ENCODE measurements at places on chromosomes 3 and 15.

DNA sequence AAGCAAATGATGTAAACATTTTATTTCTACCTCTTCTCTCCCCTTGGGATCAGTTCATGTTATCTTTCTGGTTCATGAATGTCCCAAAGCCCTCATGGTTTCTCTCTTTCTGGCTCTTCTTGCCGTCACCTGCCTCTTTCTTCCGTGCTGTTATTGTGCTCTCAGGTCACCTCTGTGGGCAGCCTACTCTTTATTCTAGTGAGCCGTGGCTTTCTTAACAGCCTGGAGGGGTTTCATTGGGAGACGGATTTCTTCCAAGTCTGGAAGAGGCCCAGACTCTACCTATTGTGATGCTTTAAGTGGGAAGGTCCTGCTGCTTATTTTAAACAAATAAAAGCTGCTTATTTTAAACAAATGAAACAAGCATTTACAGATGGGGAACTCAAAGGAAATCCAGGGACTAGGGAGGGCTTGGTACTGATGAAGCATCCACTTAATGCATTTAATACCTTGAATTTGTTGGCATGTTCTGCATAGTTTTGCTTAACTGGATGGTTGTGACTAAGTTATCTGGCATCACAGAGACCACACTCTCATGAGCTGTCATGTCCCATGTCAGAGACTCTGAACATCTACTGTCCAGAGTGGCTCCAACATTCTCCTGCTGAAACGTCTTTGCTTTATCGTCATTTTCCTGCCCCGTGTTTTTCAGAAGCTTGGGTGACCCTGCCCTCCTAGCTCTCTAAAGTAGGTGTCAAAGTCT lies 443.3 kb downstream of the GABRG3 start:
- no peak for DNase-seq

- DNase-seq = no peak
Measured at GRCh38 chr3:188789251-188789650, 382.5 kb upstream of the TPRG1 start.

DNA sequence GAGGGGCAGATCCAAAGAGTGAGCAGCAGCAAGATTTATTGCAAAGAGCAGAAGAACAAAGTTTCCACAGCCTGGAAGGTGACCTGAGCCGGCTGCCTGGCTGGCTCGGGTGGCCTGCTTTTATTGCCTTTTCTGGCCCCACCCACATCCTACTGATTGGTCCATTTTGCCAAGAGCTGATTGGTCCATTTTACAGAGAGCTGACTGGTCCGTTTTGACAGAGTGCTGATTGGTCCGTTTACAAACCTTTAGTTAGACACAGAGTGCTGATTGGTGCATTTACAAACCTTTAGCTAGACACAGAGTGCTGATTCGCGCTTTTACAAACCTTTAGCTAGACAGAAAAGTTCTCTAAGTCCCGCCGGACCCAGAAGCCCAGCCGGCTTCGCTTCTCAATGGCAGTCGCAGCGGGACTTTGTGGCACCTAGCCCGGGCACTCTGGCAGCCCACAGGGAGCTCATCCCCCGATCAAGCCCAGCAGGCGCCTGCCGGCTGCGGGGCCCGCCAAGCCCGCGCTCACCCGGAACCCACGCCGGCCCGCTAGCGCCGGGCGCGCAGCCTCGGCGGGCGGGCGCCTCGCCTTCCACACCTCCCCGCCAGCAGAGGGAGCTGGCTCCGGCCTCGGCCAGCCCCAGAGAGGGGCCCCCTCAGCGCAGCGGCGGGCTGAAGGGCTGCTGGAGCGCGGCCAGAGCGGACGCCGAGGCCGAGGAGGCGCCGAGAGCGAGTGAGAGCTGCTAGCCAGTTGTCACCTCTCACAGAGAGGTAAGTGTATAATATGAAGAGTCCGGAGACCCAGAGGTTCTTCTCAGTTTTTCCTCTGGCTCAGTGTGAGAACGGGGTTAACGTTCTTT lies 339.2 kb downstream of the CHL1 start:
- no peak for DNase-seq

DNA sequence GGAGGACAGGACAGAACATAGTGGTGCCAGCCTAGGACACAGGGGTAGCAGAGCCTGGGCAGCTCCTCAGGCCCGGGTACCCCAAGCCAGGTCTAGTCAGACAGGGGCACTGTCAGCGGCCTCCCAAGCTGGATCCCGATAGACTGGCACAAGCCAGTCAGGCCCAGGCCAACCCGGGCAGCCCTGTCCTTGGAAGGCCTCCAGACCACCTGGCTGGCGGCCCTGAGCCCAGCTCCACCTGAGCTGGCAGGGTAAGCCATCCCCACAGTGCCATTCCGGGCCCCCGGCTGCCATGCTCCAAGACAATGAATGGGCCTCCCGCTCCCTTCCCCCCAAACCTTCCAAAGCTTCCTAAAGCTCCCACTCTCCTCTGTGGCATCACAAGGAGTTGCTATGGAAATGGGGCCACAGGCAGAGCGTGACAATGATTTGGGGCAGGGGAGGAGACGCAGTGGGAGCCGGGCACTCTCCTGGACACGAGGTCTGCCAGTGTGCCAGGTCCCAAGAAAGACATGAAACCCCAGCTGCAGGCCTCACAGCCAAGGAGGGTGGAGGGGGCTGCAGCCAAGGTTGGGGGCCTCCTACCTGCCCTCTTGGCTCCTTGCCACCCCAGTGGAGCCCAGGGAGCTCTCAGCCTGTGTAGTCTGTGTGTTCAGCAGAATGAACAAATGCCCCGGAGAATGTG lies 165.6 kb upstream of the LINGO1 start:
- DNase-seq = no peak

- DNase-seq = peak; percentile 30
Measured at GRCh38 chr15:78930577-78931388, 14.1 kb downstream of the CTSH start.

GRCh38 chr3:178271740-178272387 lies 264.4 kb upstream of the KCNMB2 start:
- DNase-seq = no peak

DNA sequence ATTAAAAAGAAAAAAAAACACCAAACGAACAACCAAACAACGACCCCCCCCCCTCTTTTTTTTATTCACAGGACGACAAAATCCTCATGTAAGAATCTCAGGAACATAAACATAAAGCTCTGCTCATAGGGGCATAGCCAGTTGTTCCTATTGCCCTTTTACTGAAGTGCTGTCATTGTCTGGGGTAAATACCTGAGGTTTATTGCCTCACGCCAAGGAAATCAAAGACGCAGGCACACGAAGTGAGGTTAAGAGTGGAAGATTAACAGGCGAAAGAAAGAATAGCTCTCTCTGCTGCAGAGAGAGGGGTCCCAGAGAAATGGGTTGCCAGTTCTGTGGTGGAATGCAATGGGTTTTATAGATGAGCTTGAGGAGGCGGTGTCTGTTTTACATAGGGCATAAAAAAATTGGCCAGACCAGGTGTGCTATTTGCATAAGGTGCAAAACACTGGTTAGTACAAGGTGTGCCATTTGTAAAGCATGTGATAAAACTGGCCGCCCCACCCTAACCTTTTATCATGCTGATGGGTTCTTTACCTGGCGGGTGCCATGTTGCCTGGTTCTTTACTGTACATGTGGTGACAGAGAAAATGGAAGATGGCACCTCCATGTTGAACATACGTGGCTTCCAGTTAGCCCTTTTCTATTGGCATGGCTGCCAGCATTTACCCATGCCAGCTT lies 257.6 kb upstream of the ZPLD1 start:
- DNase-seq = no peak

DNA sequence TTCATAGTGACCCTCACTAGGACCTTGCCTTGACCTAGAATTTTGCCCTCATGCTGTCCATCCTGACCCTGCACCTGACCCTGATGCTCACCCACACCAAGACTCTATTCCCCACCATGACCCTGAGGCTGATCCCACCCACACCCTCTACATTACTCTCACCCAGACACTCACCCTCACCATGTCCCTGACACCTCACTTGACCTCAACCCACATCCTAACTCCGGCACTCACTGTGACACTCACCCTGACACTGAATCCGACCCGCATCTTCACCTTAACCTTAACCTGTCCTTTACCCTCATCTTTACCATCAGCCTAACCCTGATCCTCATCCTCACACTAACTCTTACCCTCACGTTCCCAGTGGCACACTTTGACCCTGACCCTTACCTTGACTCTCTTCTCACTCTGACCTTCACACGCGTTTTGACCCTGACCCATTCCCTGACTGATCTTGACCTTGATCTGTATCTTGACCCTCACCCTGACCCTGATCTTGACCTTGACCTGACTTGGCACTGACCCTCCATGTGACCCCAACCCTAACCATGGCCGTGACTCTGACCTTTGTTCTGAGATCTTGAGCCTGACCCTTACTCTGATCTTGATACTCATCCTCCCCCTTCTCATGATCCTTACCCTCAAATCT lies 22.2 kb upstream of the SLC25A26 start:
- no peak for DNase-seq

DNA sequence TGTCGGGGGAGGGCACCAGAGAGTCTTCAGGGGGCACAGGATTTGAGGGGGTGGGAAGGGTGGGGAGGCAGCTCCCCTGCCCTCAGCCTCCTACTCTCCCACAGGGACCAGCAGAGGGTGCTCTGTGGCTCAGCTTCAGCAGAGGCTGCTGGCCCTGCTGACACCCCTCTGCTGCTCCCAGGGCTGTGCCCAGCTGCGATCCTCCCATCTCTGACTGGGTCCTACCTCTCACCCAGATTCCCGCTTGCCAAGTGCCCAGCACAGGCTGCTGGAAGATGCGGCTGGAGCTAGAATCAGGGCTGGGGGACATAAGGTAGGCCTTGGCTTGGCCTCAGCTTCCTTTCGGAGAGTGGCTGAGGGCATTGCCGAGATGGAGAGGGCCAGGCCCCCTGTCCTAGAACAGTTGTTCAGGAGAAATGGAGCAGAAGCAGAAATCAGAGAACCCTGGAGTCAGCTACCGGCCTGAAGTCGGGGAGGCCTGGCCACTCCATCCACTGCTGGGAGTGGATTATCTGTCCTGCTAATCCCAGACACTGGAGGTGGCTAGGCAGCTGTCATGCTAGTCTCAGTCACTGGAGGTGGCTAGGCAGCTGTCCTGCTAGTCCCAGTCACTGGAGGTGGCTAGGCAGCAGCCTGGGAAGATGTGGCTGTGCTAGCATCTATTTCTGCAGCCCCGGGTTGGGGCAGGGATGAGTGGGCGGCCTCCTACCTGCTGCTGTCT lies 3.9 kb downstream of the GRM2 start:
- DNase-seq = no peak

- no peak for DNase-seq
Measured at GRCh38 chr15:41981371-41982132, 9.2 kb upstream of the EHD4 start.

GRCh38 chr3:124383051-124383450 lies 347.2 kb upstream of the UMPS start:
- no peak for DNase-seq

- DNase-seq = no peak
Measured at GRCh38 chr3:98890965-98891910, 10.3 kb downstream of the DCBLD2 start.

DNA sequence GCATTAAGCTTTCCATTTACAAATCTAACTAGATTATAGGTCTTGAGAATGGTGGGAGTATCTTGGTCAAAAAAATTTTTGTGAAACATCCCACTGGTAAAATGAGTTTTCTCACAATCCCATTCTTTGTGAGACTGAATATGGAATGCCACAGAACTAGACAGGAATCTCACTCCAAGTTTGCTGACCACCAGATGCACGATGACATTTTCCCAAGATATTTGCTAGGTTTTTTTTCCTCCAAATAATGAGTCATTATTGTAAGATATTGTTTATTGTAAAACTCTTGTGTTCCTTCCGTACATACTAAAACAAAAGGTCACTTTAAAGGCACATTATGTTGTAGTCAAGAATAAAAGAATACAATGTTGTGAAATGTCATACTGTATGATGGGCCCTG lies 53.9 kb downstream of the COPS2 start:
- no peak for DNase-seq

DNA sequence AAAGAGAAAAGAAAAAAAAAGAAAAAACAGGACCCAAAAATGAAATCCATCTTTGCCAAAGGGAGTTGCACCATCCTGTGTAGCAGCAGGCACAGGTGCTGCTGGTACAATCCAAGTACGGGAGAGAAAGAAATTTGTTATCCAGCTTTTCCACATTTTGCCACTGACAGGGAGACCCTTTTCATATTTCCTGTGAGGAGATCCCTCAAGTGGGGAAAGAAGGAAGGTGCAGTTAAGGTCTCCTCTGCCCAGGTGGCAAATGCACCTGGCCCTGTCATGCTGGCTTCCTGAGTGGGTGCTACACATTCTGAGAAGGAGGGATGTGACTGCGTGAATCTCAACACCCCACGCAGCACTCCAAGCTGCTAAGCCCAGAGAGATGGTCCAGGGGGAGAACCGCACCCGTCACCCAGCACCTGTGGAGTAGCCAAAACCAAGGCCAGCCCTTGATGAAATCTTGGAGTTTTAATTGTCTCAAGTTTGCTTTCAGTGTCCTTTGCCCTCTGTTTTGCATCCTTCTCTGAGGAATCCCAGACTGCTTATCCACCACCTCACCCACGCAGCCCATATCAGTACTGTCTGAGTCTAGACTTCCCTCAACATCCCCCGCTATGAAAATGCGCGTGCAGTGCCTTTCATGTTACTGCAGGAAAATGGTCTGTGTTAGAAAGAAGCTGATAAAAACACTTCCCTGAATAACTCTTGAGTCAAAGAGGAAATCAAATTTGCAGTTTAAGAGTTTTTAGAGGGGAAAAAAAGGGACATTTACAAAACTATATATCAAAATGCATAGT lies 141.9 kb upstream of the THBS1 start:
- DNase-seq = no peak

DNA sequence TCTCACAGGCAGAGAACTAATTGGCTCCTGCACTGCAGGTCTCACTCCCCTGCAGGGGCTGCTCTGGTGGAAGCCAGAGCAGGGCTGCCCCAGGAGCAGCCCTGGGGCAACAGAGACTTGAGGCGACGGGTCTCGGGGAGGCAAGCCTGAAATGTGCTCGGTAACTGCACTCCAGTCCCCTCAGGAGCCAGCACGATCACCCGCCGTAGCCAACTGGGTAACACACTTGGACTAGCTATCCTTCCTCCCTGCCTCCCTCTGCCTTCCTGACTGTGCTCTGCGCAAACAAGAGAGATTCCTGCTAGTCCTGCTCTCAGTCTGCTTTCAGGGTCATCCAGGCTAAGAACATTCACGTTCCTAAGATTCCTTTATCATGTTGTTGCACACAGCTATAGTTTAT lies 140.7 kb upstream of the NSMCE3 start:
- no peak for DNase-seq

GRCh38 chr3:17945018-17945798 lies 202.8 kb upstream of the TBC1D5 start:
- no peak for DNase-seq

GRCh38 chr3:135243616-135244015 lies 448.6 kb downstream of the EPHB1 start:
- DNase-seq = no peak

GRCh38 chr15:20341901-20342600 lies 199.5 kb downstream of the GOLGA6L6 start:
- no peak for DNase-seq

GRCh38 chr3:186251948-186252619 lies 110.0 kb downstream of the DGKG start:
- no peak for DNase-seq

- DNase-seq = no peak
Measured at GRCh38 chr3:156299569-156299968, 179.2 kb downstream of the KCNAB1 start.

Data from SW 1271 (cell line).